AG08395 (cell line): ENCODE measurements at places on chromosomes 4 and X.
A peak's percentile ranks its signal among the peaks of the same experiment; 100 is the strongest.

DNA sequence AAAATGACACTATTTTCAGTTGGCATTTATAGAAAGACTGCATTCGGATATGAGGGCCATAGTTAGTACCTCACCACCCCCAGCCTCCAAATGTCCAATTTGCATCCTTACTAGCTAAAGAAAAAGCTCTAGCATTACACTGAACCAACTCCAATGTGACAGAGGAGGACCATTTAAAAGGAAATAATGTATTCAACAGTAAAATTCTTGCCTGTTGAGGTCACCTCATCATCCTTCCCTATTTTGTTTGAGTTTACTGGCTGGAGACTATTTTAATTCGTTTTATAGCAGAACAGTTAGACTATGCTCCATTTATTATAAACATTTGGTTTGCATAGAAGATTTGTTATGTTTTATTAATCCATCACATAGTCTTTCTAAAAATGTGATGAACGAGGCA lies 88.2 kb upstream of the PPARGC1A start:
- DNase-seq = no peak

- DNase-seq = peak; percentile 27
Measured at GRCh38 chrX:70039758-70040157, 10.0 kb downstream of the AWAT2 start.

- DNase-seq = no peak
Measured at GRCh38 chr4:85986266-85986665, 373.6 kb downstream of the MAPK10 start.

DNA sequence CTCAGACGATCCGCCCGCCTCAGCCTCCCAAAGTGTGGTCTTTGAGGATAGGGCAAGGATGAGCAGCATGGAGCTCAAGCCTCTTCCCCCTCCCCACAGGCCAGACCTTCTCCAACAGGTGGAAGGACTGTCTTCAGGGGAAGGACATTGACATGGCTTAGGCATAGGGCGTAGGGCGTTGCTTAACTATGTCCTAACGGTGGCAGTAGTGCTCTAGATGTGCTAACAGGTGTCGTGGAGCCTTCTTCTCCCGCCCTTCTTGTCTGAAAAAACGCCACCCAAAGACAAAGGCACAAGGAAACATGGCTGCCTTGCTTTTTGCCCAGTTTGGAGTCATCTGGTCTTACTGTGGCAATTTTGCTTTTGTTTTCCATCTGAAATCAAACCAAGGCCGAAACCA lies 219.8 kb downstream of the OR13H1 start:
- peak; percentile 61 for DNase-seq

- no peak for DNase-seq
Measured at GRCh38 chrX:69010339-69010738, 154.9 kb downstream of the PJA1 start.

DNA sequence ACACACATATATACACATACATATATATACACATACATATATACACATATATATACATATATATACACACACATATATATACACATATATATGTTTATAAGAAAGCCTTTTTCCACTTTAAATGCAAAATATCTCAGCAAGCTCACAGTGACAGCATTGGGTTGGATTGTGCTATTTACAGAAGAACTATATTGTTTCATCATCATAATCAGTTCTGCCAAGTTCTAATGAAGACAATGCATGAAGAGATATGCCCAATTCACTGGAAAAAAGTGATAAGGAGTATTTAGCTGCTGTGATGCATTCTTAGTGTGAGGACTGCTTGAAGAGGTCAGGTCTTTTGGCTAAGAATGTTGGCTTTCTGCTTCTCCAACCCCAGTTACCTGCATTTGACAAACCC lies 54.4 kb downstream of the RNF150 start:
- peak; percentile 6 for DNase-seq

- DNase-seq = no peak
Measured at GRCh38 chr4:7463566-7464258, 29.0 kb upstream of the PSAPL1 start.
